ENCODE measurements at places on chromosomes 1 and 21. TPM values are rescaled to one million over a fixed set of nuclear protein-coding genes. Genes with fewer than 3 reads are reported as not detected.

Gene OSCP1
- 4.1 TPM for total RNA-seq

Gene MPZ
- total RNA-seq: 0.86 TPM

Gene CAPN8
- total RNA-seq: not detected

Gene DENND2C
- total RNA-seq: 1.3 TPM

Gene PLPPR5
- total RNA-seq: not detected

Gene KDM5B
- 91.1 TPM for total RNA-seq

Gene ANGPTL3
- total RNA-seq: not detected

Gene NPHS2
- total RNA-seq: not detected

Measured in vein endothelial cell (primary cell).